Glutamatergic neuron (in vitro differentiated cells): ENCODE measurements at places on chromosomes 7 and 10. TPM values are rescaled to one million over a fixed set of nuclear protein-coding genes. Genes with fewer than 3 reads are reported as not detected.

The CDCA7L gene
- 6.1 TPM for total RNA-seq

The SPACDR gene
- total RNA-seq, result 1.7 TPM

The TMEM213 gene
- total RNA-seq, result not detected

The GNGT1 gene
- not detected for total RNA-seq

The TMEM139 gene
- total RNA-seq, result not detected

The MKX gene
- total RNA-seq, result 0.42 TPM

The RARRES2 gene
- total RNA-seq, result 0.86 TPM

The TFAM gene
- total RNA-seq, result 31.8 TPM

- no peak overlapping the region for H3K27ac ChIP-seq
- H3K4me3 ChIP-seq, result no peak overlapping the region
- no peaks in the 10 kb centered on the region for H3K36me3 ChIP-seq
- no peaks in the 10 kb centered on the region for H3K27me3 ChIP-seq
- DNase-seq, result no peak
Measured at GRCh38 chr10:61391281-61391680, 61.9 kb downstream of the TMEM26 start.

GRCh38 chr7:8251195-8251594 is 10.8 kb downstream of the ICA1 start:
- H3K4me1 ChIP-seq, result no peaks in the 10 kb centered on the region
- no peak for DNase-seq
- no peak overlapping the region for H3K4me3 ChIP-seq
- H3K27me3 ChIP-seq, result no peaks in the 10 kb centered on the region
- H3K36me3 ChIP-seq, result no peaks in the 10 kb centered on the region

DNA sequence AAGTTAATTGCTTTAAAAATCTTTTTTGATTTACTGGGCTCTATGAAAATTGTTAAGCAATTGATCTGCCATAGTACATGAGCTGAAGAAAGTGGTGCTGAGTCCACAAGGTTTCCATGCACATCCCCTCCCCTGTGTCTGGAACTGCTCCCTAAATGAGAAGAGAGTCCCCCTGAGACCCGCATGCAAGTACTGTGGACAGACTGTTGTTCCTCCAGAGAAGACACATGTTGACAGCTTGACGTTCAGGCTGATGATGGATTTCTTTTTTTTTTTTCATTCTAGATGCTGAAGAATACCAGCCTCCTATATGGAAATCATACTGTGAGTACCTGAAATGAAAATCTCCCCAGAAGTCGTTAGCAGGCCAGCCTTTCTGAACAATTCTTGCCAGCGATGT is 159.8 kb downstream of the CHN2 start:
- H3K27ac ChIP-seq, result peak overlapping the region; percentile 82
- H3K27me3 ChIP-seq, result peaks cover 6% of the 10 kb centered on the region
- H3K36me3 ChIP-seq, result no peaks in the 10 kb centered on the region
- H3K4me3 ChIP-seq, result peak overlapping the region; percentile 73
- no peak for DNase-seq

DNA sequence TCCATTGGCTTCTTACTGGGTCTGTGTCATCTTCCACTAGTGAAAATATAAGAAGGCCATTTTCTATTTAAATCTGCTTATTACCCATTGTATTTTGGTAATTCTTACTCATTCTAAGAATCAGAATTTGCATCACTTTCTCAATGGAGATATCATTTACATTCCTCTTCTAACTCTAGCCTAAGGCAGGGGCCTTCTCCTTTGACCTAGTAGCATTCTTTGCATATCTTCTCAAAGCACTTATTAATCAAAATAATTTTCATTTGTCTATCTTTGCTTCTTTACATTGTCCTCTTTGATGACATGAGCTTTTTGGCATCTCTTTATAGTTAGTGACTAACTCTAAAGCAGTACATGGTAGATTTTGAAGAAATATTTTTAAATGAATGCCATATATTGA is 400.9 kb upstream of the SEMA3D start:
- H3K4me3 ChIP-seq, result no peak overlapping the region
- peaks cover 3% of the 10 kb centered on the region for H3K4me1 ChIP-seq
- H3K27me3 ChIP-seq, result no peaks in the 10 kb centered on the region
- no peak for DNase-seq

DNA sequence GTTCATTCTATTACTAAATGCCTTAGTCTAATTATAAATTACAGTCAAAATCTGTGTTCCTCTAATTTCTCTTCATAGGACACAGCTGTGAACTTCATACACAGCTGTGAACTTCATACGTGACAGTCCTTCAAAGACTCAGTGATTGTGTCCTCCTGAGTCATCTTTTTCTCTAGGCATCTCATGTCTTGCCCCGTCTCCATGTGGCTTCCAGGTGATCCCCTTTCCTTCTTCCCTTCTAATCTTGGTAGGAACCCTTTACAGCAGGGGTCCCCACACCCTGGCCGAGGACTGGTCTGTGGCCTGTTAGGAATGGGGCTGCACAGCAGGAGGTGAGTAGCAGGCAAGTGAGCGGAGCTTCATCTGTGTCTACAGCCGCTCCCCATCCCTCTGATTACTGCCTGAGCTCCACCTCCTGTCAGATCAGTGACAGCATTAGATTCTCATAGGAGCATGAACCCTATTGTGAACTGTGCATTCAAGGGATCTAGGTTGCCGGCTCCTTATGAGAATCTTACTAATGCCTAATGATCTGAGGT is 14.0 kb upstream of the EIF5AL1 start:
- H3K4me3 ChIP-seq, result no peak overlapping the region
- no peak for DNase-seq

DNA sequence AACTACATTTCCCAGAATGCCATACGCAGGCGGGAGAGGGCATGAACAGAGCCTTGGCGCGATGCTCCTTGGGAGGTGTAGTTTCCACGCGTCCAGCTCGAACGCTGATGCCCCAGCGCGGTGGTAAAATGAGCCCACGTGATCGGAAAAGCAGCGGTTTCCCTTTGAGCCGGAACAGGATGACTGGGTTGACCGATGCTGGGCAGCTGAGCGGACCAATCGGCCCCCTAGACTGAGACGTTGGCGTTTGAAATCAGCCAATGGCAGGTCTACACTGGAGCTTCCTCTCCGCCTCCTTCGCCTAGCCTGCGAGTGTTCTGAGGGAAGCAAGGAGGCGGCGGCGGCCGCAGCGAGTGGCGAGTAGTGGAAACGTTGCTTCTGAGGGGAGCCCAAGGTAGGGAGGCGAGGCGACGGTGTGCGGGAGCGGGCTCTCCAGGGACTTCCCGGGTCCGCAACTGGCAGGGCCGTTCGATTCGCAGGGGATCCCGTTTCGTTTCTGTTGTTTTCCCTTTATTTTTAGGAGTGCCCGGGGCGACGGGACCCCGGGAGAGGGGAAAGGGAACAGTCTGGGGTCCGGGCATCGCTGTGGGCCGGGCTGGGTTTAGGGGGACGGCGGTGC is at the start of gene BUB3:
BUB3 (plus strand) TSS at position 311 of the 619 bp plus-strand sequence. CDS start 516 bp downstream, outside the sequence.
- peaks cover 13% of the 10 kb centered on the region for H3K27me3 ChIP-seq
- DNase-seq, result peak; percentile 92
- peaks cover 9% of the 10 kb centered on the region for H3K4me1 ChIP-seq

GRCh38 chr7:56074371-56074791 is 10.3 kb downstream of the SUMF2 start:
- H3K4me1 ChIP-seq, result no peaks in the 10 kb centered on the region
- DNase-seq, result peak; percentile 84
- H3K36me3 ChIP-seq, result peaks cover 4% of the 10 kb centered on the region
- H3K27me3 ChIP-seq, result peaks cover 3% of the 10 kb centered on the region
- peak overlapping the region; percentile 29 for H3K27ac ChIP-seq

DNA sequence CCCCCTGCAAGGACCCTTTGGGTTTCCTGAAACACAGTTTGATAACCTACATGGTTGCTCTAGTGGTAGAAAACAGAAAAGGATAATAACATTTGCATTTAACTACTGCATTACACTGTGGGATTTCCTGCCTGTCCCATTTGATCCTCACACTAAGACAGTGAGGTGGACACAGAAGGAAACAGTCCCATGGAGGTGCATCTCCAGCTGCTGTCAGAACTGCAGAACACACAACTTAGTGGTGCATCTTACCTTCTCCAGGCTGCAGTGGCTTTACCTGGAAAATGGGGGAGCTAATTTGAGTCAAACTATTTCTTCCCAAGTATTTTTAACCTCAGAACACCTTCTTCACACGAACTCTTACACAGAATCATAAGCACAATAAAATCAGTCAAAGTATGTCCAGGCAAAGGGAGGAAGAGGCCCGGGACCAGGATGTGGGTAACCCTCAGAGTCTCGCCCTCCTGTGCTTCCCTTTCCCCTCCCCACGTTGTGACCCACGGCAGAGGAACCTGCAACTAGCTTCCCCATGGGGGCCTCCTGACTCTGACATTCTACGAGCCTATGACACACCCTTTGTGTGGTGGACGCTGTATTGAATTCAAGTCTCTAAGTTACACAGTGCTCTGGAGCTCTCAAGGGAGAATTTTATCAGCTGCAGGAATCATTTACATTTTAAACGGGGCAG is 33.7 kb downstream of the SCRN1 start:
- peak overlapping the region; percentile 50 for H3K27ac ChIP-seq
- H3K27me3 ChIP-seq, result peaks cover 6% of the 10 kb centered on the region
- H3K4me1 ChIP-seq, result peaks cover 47% of the 10 kb centered on the region
- peak overlapping the region; percentile 65 for H3K4me3 ChIP-seq
- DNase-seq, result peak; percentile 23

- no peak for DNase-seq
- H3K36me3 ChIP-seq, result peaks cover 7% of the 10 kb centered on the region
- H3K27me3 ChIP-seq, result peaks cover 2% of the 10 kb centered on the region
- H3K4me1 ChIP-seq, result peaks cover 13% of the 10 kb centered on the region
Measured at GRCh38 chr10:112791447-112791846, 158.6 kb upstream of the TCF7L2 start.

DNA sequence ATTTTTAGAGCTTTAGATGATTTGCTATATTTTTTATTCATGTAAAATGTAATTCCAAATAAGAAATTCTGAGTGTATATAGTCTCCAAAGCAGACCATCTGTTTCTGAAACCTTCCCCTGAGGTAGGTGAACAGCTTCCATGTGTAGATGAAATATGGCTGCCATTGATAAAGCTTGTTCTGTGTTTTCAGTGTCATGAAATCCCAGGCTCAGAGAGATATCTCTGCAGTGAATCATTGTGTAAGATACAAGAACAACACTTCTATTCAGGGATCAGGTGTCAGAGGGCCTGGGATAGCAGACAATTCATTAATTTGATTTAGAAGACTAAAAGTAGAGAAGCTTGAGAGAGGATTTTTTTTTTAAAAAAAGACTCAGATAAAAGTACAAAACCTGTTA is 29.1 kb downstream of the ACTA2 start:
- H3K4me3 ChIP-seq, result no peak overlapping the region
- no peak overlapping the region for H3K27ac ChIP-seq

DNA sequence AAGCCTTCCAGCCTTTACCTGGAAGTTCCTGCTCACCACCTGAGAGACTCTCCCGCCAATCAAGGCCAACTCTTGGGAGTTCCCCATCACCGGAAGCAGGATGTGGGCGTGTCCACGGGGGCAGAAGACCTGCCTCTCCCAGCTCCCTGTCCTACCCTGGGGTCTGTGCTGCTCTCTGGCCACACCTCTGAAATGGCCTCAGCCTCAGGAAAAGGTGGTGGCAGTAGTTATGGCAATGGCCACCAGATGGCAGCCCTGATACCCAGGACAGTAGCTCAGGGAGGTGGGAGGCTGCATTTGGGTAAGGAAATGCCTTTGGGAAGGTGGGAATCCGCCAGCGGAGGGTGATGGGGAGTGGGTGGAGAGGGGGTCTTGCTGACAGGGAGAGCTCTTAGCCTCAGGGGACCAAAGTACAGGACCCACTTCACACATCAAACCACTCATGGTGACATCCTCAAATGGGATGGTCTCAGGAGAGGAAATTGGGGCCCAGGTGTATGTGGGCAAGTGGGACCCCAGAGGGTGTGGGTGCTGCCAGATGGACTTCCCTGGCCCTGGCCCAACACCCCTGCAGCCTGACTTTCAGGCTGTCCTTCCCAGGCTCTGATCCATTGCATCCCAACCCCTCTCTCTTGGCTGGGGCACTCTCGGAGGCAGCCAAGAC is 33.9 kb downstream of the KAZALD1 start:
- H3K4me1 ChIP-seq, result peaks cover 6% of the 10 kb centered on the region
- H3K4me3 ChIP-seq, result no peak overlapping the region
- no peak overlapping the region for H3K27ac ChIP-seq
- peak; percentile 85 for DNase-seq

GRCh38 chr7:127702052-127702652 is 50.2 kb downstream of the SND1 start:
- no peak for DNase-seq
- no peak overlapping the region for H3K27ac ChIP-seq
- no peak overlapping the region for H3K4me3 ChIP-seq
- H3K36me3 ChIP-seq, result no peaks in the 10 kb centered on the region
- H3K4me1 ChIP-seq, result no peaks in the 10 kb centered on the region

- peaks cover 4% of the 10 kb centered on the region for H3K27me3 ChIP-seq
- no peak overlapping the region for H3K4me3 ChIP-seq
Measured at GRCh38 chr10:126062131-126063032, 166.0 kb downstream of the FANK1 start.

DNA sequence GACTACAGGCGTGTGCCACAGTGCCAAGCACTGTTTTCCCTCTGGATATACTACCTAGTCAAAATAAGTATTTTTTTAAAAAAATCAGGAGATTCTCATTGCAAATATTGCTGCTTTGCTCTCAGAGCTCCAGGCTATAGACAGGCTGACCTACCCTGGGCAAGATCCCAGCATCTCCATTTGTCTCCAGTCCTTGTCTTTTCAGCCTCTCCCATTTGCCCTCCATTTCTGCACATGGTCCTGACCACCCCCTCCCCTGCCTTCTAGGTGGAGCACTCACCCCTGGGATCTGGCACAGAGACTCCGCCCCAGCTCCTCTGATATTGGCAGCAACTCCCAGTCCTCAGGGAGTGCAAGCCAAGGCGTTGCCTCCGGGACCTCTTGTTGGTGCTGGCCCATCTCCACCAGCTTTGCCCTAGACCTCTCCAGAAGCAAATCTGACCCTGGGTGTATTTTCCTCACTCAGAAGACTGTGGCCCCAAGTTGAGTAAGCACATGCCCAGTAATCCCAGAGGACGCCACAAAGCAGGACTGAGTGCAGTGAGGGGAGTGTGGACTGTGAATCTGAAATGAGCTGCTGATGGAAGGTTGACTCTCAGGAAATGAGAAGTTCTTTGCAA is 120.6 kb downstream of the MTPAP start:
- H3K4me3 ChIP-seq, result no peak overlapping the region
- H3K36me3 ChIP-seq, result no peaks in the 10 kb centered on the region
- DNase-seq, result no peak
- H3K4me1 ChIP-seq, result no peaks in the 10 kb centered on the region

DNA sequence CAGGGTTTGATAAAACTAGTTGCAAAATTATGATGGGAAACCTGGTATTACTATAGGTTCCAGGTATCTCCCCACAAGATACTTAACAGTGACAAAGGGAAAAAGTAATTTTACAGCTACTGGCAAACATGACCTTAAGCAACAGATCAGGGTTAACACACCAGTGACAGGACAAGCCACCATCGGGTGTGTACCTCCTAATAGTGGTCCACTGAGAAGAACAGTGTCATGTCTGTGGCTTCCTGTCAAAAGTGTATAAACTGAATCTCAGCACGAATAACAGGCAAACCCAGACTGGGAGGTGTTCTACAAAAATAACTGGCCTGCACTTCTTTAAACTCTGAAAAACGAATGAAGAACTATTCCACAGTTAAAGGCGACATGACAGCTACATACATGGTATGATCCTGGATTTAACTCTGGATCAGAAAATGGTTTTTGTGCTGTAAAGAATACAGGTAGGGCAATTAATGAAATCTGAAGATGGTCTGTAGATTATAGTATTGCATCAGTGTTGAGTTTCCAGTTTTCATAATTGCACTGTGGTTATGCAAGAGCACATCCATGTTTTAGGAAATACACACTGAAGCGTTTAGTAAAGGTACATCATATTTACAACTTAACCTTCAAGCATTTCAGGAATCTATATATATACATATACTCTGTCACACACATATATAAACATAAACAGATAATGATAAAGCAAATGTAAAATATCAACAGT is 32.0 kb upstream of the ARMS2 start:
- no peaks in the 10 kb centered on the region for H3K36me3 ChIP-seq
- no peak overlapping the region for H3K27ac ChIP-seq
- peaks cover 17% of the 10 kb centered on the region for H3K4me1 ChIP-seq
- no peak for DNase-seq
- H3K27me3 ChIP-seq, result peaks cover 2% of the 10 kb centered on the region
